Left lung (tissue), 14 donors: ENCODE measurements at places on chromosomes 2 and 18. TPM values are rescaled to one million over a fixed set of nuclear protein-coding genes. Genes with fewer than 3 reads are reported as not detected.

GRCh38 chr18:13934058-13934457 lies 18.7 kb upstream of the MC2R start:
- DNase-seq = no peak

GRCh38 chr2:15177103-15177502 lies 384.0 kb downstream of the NBAS start:
- no peak for DNase-seq

DNA sequence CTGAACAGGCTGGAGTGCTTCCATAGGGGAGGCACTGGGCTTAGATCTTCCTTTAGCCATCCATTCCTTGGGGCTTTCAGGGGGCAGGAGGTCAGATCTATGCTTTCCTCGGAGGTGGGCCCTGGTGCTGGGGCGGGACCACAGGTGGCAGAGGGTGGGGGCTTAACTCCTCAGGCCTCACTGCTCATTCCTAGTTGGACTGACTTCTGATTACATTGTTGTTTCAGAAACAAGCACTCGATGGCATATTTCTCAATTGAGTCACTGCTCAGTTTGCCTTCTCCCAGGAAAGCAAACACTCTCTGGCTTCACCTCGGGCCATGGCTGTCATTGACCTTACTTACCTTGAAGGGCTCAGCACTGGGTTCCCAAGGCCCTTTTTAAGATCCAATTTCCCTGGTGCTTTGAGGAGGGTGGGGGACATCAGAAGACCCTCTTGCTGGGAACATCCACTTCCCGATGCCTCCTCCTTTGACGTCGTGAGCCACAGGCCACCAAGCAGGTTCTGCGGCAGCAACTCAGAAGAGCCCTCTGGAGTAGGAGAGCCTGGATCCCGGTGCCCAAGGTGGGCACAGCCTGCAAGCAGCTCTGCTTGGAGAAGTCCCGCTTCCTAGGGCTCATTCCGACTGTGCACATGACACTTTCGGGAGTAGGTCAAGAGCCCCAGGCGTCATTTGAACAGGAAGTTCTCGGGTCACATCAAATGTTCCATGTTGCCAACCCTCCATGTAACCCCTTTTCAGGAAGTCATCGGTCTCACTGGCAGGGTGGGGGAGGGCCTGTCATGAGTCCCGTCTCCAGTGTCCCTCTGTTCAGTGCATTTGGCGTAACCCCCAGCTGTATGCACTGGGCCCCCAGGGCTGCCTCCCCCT lies 40.6 kb downstream of the SDC1 start:
- no peak for DNase-seq

DNA sequence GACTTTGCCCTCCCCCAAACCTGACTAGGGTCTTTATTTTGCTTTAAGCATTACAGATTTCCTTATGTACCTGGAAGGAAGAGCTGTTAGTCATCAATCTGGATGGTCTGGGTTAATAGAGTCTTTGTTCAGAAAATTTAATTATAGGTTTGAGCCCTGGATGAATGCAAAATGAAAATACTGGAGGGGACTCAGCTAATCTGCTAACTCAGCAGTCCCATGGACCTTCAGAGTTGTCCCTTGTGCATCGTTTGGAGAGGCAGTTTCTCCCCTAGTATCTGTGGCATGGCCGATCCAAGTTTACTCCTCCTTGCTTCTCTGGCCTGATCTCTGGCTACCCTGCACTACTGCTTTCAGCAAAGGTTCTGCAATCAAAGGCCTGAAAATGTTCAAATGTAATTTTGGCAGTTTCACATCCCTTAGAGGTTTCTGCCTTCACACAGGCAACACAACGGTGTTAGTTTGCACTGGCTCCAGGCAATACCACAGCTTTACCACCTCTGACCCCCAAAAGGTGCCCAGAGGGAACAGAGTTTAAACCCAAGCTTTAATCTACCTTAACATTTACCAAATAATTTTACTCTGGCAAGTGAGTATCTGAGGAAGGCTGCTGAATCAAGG lies 134.3 kb downstream of the THADA start:
- no peak for DNase-seq

The AQP4 gene
- polyA plus RNA-seq = 39.9 TPM

GRCh38 chr2:78147466-78147865 lies 625.3 kb upstream of the LRRTM4 start:
- no peak for DNase-seq
